ENCODE measurements at places on chromosomes 7 and 10. TPM values are rescaled to one million over a fixed set of nuclear protein-coding genes. Genes with fewer than 3 reads are reported as not detected.

DNA sequence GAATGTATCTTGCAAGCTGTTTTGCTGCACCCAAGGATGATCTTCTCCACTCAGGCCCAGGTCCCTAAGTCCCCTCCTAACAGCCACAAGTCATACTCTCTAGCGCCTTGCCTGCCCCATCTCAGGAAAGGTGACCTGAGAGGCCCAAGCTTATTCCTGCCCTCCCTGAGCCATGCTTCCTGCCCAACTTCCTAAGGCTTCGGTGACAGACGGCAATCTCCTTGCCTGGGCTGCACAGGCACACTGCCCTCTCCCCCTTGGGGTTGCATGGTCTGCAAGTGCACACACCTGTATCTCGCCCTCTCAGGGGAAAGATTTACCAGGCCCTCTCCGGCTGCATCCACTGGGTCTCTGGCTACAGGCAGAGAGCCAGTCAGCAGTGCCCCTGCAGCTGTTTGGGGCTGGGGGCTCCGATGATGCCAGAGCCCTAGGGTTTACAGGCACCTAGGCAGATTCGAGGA is 771 bp upstream of the ADIRF start:
- no peaks in the 10 kb centered on the region for H3K27me3 ChIP-seq
- DNase-seq = no peak
- H3K4me3 ChIP-seq = no peak overlapping the region
- no peak overlapping the region for H3K27ac ChIP-seq
- peaks cover 5% of the 10 kb centered on the region for H3K4me1 ChIP-seq
- no peaks in the 10 kb centered on the region for H3K36me3 ChIP-seq

DNA sequence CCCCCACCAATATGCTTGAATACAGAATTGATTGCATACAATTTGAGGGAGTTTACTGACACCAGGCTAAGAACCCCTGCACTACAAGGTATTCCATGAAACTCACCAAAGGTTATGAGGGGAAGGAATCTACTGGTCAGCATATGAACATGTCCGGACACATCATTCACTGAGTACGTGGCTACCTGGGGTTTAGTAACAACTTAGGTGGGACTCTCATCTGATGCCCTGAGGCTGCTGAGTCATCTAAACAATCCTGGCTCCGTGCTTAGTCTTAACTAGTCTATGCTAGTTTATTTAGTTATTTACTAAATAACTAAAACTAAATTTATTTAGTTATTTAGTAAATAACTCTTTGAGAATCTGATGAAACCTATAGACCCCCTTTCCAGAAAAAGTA is 11.3 kb downstream of the PI4K2A start:
- DNase-seq = no peak
- H3K4me3 ChIP-seq = no peak overlapping the region
- H3K4me1 ChIP-seq = no peaks in the 10 kb centered on the region
- no peaks in the 10 kb centered on the region for H3K27me3 ChIP-seq
- no peaks in the 10 kb centered on the region for H3K36me3 ChIP-seq
- H3K27ac ChIP-seq = no peak overlapping the region

GRCh38 chr7:47502240-47502877 is 79.6 kb downstream of the TNS3 start:
- H3K4me1 ChIP-seq = peaks cover 27% of the 10 kb centered on the region
- no peak overlapping the region for H3K27ac ChIP-seq
- DNase-seq = no peak
- no peaks in the 10 kb centered on the region for H3K36me3 ChIP-seq
- no peak overlapping the region for H3K4me3 ChIP-seq

DNA sequence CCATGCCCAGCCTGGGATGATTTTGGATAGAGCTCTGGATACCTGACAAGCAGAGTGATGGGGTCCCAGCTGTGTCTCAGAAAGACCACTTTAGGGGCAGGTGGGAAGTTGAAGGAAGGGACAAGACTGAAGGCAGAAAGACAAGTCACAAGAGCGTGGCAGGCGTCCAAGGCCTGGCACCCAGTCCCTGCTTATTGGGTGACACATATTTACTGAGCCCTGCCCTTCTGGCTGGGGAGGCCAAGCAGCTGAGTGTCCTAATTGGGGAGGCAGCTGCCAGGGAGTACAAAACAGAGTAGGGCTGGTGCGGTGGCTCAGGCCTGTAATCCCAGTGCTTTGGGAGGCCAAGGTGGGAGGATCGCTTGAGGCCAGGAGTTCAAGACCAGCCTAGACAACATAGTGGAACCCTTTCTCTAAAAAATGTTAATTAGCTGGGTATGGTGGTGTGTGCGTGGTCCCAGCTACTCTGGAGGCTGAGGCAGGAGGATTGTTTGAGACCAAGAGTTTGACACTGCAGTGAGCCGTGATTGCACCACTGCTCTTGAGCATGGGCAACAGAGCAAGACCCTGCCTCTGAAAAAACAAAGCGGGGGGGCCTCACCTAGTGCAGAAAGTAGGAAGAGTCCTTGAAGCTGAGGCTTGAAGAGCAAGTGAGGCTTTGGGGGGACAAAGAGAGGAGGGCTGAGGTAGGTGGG is 53.0 kb upstream of the GTF2I start:
- H3K27ac ChIP-seq = peak overlapping the region; percentile 2
- no peak overlapping the region for H3K4me3 ChIP-seq
- DNase-seq = peak; percentile 72
- H3K4me1 ChIP-seq = no peaks in the 10 kb centered on the region
- no peaks in the 10 kb centered on the region for H3K36me3 ChIP-seq

- no peak overlapping the region for H3K4me3 ChIP-seq
- H3K4me1 ChIP-seq = no peaks in the 10 kb centered on the region
- no peaks in the 10 kb centered on the region for H3K27me3 ChIP-seq
- no peak for DNase-seq
- H3K27ac ChIP-seq = no peak overlapping the region
These were observed 322.0 kb downstream of the AGMO start for GRCh38 chr7:15239801-15240200.

DNA sequence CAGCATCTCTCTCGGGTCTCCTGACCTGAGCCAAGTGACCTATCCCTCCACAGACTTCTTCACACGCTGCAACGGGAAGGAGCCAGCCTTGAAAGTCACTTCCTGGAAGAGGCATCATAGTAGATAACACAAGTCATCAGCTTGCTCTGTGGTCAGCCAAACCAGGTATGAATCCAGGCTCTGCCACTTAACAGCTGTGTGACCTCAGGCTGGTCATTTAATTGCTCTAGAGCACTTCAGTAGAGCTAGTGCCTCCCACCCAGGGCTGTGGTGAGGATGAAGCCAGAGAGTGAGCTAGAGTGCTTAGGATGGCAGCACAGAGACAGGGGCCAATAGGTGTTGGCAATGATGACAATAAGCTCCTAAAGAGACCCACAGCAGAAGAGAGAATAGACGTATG is 247.7 kb upstream of the ZMIZ1 start:
- no peaks in the 10 kb centered on the region for H3K36me3 ChIP-seq
- no peak overlapping the region for H3K27ac ChIP-seq
- no peak overlapping the region for H3K4me3 ChIP-seq

DNA sequence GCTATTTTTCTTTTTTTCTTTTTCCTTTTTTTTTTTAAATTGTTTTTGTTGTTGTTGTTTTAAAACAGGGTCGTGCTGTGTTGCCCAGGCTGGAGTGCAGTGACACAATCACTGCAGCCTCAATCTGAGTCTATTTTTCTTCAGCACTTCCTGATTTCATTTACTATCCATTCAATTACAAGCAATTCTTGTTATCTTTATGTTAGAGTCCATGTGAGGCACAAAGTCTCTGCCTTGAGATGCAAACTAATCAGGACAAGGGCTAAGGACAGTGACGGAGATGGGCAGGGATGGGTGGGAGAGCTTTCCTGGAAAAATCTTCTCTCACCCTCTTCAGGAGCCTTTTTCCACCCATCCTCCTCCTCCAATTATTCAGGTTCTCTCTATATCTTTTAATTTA is 157.3 kb upstream of the AUTS2 start:
- no peak overlapping the region for H3K27ac ChIP-seq
- DNase-seq = no peak
- H3K36me3 ChIP-seq = no peaks in the 10 kb centered on the region
- no peaks in the 10 kb centered on the region for H3K27me3 ChIP-seq

- no peaks in the 10 kb centered on the region for H3K36me3 ChIP-seq
- H3K27ac ChIP-seq = no peak overlapping the region
- no peaks in the 10 kb centered on the region for H3K27me3 ChIP-seq
- no peak for DNase-seq
- no peak overlapping the region for H3K4me3 ChIP-seq
These were observed 9.2 kb upstream of the LRRN3 start for GRCh38 chr7:111081546-111082267.

DNA sequence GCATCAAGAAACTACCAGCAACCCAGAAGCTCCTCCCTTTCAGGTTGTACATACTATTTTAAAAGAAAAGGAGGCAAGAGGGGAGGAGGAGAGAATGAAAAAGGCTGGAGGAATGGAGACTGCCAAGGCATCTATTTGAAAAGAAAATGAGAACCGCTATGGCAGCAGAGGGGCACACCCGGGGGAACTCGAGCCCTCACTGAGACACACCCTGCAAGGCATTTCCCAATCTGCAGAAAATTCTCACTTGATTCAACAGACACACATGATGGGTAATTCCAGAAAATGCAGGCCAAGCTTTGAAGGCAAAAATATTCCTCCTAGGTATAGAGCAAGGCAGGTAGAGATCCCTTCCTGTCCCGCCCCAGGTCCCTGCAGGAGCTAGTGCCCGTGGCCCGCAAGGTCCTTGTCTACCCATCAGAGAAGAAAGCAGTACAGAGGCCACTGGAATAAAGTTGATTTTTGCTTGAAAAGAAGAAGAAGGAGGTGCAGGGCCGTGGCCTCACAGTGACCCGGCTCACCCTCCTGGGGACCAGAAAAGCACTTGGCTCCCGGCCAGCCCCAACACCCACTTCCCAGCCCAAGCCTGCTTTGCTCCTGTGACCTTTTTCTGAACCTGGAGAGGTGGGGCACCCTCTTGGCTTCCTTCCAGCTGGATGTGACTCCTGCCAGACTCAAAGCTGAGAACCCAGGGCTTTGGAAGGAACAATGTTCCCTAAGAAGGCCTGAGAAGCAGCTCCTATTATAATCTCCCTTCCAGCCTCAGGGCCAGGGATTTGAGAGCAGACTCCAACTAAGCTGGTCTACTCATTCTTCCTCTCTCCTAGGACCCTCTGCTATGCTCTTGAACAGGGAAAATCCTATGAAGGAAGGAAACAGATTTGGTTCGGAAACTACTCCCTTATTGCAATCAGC is 6.2 kb upstream of the PIK3CG start:
- DNase-seq = peak; percentile 62
- H3K27me3 ChIP-seq = no peaks in the 10 kb centered on the region
- H3K4me1 ChIP-seq = no peaks in the 10 kb centered on the region
- H3K4me3 ChIP-seq = no peak overlapping the region

- no peaks in the 10 kb centered on the region for H3K36me3 ChIP-seq
- H3K27ac ChIP-seq = no peak overlapping the region
- no peak for DNase-seq
These were observed 169.5 kb upstream of the SVIL start for GRCh38 chr10:29804025-29804852.

DNA sequence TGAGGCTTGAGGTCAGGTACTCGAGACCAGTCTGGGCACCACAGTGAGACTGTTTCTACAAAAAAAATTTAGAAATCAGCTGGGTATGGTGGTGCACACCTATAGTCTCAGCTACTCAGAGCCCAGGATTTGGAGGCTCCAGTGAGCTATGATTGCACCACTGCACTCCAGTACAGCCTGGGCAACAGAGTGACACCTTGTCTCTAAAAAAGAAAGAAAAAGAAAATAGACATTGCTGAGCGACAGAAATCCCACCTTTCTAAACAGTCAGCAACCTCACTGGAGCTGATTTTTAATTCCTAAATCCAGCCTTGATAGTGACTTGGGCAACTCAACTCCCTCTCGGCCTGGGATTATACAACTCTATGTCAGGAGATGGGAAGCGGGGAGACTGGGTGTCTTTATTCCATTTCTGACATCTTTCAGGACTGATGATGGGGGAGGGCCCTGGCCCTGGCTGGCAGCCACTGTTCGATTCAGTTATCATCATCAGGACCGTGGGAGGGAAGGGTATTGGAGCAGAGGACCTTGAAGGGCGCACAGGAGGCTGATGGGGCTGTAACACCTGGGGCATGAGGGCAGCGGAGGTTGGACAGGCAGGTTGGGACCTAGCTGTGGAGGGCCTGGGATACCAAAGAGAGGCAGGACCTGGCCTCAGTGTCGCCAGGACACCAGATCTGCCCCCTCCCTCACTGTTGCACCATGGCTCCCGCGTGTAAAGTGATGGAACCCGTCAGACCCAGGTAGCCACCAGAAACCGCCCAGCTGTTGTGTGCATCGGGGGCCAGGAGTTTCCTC is 14.7 kb downstream of the HSPB1 start:
- peak overlapping the region; percentile 45 for H3K4me3 ChIP-seq
- no peak for DNase-seq
- H3K27ac ChIP-seq = peak overlapping the region; percentile 96
- H3K4me1 ChIP-seq = peaks cover 5% of the 10 kb centered on the region

DNA sequence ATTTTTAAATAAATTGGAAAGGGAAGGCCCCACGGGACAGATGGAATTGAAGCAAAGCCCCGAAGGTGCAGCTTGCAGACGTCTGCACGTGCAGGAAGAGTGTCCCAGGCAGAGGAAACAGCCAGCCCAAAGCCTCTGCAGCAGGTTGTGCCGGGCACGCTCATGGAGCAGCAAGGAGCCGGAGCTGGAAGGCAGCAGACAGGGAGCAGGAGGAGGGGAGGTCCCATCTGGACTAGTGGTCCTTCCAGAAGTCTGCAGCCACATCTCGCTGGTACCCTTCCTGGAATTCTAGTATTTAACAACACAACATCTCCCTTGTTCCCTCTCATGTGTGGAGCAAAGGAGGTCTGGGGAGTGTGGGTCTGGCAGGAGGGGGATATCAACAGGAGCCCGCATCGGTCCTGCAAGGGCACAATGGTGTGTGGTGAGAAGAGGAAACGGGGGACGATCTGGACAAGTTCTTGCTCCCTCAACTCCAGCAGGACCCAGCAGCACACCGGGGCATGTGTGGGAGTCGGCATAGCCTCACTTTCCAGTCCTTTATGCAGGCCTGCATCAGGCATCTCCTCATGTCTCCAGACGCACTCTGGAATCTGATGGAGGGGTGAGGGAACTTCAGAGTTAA is 169.3 kb downstream of the GRID1 start:
- H3K4me3 ChIP-seq = no peak overlapping the region
- no peaks in the 10 kb centered on the region for H3K27me3 ChIP-seq
- no peaks in the 10 kb centered on the region for H3K36me3 ChIP-seq
- no peak for DNase-seq
- H3K4me1 ChIP-seq = no peaks in the 10 kb centered on the region
- H3K27ac ChIP-seq = no peak overlapping the region

The EVX1 gene
- not detected for total RNA-seq

The KCNH2 gene
- total RNA-seq = 2.0 TPM

The TMEM178B gene
- 1.5 TPM for total RNA-seq

The SLC13A4 gene
- total RNA-seq = not detected

The MMP21 gene
- 0.22 TPM for total RNA-seq

The CALCR gene
- total RNA-seq = not detected

The CRYGN gene
- total RNA-seq = not detected

The CALHM1 gene
- total RNA-seq = not detected

The C10orf62 gene
- total RNA-seq = 0.59 TPM

The COL17A1 gene
- total RNA-seq = not detected

The GPR22 gene
- not detected for total RNA-seq

The PNLIPRP3 gene
- total RNA-seq = 0.09 TPM

The ALOX5 gene
- total RNA-seq = 32.9 TPM

The ZNF800 gene
- total RNA-seq = 19.7 TPM

Measured in pancreas (tissue), 10 donors.